Activated T-cell treated with anti-CD3 and anti-CD28 coated beads for 4 hours (primary cell): ENCODE measurements at places on chromosomes 11 and 22.

DNA sequence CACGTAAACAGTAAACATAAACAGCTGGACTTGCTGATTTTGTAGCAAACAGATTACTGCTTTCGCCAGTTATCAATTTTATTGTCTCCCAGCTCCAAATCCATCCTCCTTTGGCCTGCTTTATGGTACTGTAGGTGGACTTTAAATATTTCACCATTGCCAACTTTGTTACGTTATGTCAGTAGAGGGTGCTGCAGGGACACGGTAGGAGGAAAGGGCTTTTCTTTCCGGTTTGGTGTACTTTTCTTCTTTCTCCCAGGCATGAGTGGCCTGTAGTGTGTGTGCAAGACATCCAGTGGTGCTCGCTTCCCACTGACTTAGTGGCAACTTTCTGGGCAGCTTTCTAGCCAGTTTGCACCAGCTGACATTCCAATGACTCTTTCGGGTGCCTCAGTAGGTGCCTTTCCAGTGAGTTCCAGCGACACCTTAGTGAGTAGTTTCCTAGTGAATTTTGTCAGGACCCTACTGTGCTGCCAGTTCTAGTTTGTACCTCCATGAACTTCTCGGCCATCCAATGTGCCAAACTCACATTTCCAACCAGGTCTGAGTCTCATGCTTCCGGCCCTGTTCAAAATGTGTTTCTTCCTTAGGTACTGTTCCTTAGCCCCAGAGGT, 267.6 kb upstream of the TENM4 start:
- DNase-seq: no peak

DNA sequence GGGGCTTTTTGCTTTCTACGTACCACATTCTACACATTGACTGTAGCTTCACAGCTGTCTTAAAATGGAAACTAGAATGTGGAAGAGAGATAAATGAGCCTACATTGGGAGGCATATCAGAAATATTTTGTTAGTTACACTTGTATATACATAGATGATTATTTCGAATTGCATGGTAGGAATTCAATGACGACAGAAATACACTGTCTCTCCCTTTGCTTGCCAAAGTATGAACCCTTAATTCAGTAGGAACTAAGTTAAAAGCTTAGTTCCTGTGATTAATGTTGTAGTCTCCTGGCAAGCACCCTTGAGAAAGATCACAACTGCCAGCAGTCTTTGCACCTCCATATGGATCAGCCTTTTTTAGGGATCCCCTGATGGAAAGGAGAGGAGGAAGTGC, 10.1 kb downstream of the C11orf87 start:
- DNase-seq: no peak

GRCh38 chr22:36461665-36462649, 19.5 kb downstream of the TXN2 start:
- no peak for DNase-seq

DNA sequence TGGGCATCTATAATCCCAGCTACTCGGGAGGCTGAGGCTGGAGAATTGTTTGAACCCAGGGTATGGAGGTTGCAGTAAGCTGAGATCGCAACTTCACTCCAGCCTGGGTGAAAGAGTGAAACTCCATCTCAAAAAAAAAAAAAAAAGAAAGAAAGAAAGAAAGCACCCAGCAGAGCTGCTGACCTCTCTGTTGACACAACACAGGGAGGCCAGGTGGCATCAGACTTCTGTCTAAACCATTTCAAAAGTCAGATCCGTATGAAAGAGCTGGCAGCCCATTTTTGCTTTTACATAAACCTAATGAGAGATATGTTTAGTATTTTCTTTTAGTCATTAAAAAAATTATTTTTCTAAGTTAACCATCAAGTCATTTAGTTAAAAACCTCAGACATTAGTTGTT, 64.4 kb upstream of the RRM1 start:
- no peak for DNase-seq

- DNase-seq: no peak
Measured at GRCh38 chr11:38553148-38553547, 1955.1 kb upstream of the RAG2 start.

DNA sequence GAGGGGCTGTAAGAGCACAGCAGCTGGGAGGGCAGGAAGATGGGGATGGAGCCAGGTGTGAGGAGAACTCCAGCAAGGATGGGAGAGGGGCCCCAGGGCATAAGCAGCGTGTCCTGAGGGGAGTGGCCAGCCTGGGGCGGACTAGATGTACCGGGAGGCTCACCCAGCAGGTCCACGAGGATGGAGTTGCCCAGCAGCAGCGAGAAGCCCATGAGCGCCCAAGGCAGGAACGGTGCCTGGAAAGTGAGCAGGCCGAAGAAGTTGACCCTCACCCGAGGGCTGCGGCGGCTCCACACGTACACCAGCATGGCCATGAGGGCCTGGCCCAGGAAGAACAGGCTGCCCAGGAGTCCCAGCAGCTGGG, 1.3 kb downstream of the DERL3 start:
- DNase-seq: no peak

- no peak for DNase-seq
Measured at GRCh38 chr11:104319396-104319795, 155.4 kb upstream of the PDGFD start.

DNA sequence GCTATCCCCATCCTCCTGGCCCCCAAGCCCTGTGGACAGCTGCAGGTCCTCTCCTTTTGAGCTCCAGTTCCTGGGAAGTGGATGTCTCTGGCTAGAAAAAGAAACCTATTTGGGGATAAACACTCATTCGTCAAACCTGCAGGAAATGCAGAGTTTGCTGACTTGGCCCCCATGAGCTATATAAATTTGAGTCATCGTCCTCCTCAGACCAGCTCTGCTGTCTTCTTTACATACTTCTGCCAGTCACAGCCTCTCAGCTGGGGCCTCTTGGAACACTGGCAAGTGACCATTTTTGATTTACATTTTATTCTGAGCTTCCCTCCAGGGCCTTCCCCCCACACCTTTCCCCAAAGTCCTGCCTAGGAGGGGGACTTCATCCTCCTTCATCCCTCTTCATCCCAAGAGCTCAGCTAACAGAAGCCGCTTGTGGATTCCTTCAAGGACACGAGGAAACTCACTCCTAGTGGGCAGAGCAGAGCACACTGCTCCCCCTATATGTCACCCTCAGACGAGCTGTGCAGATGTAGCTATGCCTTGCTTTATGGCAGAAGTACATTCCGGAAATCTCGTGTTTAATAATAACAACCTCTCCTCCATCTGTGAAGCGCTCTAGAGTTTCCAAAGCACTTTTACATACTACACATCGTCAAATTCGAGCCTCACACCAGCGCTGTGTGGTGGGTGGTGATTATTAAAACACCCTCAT, 131.8 kb downstream of the FEZ1 start:
- no peak for DNase-seq

DNA sequence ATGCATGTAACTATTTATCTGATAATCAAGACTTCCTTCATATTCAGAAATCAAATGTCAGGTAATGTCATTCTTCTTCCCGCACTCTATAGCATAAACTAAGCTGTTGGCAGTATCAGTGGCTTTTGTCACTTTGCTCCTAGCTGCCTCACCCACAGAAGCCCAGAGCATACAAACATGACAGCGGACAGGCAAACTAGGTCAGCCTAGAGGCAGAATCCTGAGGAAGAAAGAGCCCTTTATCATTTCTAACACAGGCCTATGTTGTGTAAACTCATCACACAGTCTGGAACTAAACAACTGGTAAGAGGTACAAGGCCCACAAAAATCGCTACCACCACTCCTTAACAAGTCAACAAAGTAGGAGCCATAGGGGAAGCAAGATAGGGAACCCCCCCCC, 21.0 kb downstream of the GUCY1A2 start:
- no peak for DNase-seq

GRCh38 chr11:110529043-110529442, 99.3 kb downstream of the FDX1 start:
- no peak for DNase-seq

DNA sequence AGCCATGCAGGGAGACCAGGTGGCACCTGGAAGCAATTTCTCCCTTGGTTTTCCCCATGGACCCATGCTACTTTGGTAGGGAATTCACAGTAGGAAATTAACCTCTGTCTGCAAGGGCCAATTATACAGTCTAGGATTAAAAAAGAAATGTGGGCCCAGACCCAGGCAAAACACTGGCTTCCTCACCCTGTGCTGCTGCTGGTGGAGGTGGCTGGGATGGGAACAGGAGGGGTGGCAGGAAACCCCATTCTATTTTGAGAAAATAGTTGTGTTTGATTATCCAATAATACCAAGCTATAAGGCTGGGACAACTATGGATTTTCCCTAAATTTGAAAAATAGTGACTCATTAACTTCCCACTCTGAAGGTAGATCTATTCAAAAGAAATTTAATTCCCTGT, 417.0 kb upstream of the NARS2 start:
- DNase-seq: no peak

DNA sequence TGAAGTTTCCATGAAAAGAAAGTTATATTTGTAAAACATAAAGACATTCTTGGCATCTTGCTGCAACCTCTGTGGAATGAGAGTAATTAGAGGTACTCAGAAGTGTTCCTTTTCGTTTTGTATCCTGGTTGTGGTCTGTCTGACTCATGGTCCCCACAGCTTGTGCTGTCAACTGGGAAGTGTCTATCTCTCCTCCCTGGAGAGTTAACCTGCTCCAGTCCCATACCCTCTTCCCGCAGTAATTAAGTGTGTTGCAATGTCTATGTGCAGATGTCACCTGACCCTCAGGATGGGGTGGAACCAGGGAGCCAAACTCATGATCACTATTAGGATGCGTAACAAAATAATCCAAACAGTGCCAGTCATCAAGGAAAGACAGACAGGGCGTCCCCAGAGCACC, 23.0 kb upstream of the ZDHHC13 start:
- no peak for DNase-seq

DNA sequence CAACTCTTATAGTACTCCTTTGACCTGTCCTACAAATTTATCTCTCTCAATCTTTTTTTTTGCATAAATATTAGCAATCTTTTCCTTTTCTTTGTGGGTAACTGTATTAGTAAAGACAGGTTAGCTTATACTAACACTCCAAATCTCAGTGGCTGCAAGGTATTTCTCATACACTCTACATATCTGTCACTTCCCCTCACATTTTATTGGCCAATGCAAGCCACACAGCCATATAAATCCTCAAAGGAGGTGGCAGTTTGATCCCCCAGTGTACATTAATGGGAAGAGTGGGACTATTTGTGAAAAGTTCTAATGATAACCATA, 42.6 kb upstream of the EED start:
- no peak for DNase-seq

DNA sequence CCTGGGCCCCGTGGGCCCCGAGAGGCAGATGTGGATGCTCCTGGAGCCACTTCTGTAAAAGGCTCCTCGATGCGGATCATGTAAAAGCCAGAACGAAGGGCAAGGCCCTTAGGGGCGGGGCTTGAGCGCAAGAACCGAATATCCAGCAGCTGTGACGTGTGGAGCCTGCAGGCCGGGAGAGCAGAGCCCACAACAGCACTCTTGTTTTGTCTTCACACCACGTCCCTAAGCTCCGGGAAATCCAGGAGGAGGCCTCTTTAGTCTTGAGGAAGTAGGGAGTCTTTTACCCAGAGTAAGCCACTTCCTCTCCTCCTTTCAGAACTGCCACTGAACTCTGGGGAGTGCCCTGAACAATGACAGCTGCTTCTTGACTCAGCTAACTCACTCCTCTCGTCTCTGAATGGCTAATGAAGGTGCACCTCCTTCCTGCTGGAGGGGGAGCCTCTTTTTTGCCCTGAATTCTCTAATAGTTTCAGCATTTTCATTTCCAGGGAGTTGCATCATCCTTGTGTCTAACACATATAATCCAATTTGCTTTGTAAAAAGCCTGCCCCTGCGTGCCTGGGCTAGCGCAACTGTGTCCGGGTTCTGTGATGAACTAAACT, 12.5 kb downstream of the L3MBTL2 start:
- DNase-seq: no peak

GRCh38 chr11:116388146-116388545, 384.6 kb downstream of the BUD13 start:
- no peak for DNase-seq

DNA sequence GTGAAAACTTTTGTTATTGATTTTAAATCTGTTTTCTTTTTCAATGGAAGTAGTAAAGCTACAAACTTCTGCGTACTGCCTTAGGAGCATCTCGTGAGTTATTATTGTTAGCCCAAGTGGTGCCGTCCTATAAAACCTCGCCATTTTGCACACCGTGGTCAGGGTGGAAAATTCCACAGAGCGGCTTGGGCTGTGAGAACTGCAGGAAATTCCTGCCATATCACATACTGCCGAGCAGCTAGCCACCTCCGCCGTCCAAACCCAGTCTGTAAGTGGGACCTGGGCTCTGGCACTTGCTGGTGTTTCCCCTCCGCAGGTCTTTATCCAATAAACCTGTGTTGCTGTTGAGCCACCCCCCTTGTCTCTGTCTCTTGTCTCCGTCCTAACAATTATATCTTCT, 88.0 kb upstream of the POU2AF2 start:
- DNase-seq: no peak

DNA sequence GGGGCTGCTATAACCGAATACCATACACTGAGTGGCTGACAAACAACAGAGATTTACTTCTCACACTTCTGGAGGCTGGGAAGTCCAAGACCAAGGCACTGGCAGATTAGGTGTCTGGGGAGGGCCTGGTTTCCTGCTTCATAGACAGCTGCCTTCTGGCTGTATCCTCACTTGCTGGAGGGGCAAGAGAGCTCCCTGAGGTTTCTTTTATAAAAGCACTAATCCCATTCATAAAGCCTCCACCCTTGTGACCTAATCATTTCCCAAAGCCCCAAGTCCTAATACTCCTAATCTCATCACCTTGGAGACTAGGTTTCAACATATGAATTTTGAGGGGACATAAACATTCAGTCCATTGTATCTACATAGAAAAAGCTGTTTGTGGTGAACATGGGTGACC, 131.8 kb downstream of the KIRREL3 start:
- DNase-seq: no peak

- no peak for DNase-seq
Measured at GRCh38 chr22:42699281-42699975, 21.2 kb downstream of the A4GALT start.

GRCh38 chr11:26244207-26244606, 87.7 kb upstream of the ANO3 start:
- no peak for DNase-seq
